T47D (cell line): ENCODE measurements at places on chromosomes 2 and 18.

DNA sequence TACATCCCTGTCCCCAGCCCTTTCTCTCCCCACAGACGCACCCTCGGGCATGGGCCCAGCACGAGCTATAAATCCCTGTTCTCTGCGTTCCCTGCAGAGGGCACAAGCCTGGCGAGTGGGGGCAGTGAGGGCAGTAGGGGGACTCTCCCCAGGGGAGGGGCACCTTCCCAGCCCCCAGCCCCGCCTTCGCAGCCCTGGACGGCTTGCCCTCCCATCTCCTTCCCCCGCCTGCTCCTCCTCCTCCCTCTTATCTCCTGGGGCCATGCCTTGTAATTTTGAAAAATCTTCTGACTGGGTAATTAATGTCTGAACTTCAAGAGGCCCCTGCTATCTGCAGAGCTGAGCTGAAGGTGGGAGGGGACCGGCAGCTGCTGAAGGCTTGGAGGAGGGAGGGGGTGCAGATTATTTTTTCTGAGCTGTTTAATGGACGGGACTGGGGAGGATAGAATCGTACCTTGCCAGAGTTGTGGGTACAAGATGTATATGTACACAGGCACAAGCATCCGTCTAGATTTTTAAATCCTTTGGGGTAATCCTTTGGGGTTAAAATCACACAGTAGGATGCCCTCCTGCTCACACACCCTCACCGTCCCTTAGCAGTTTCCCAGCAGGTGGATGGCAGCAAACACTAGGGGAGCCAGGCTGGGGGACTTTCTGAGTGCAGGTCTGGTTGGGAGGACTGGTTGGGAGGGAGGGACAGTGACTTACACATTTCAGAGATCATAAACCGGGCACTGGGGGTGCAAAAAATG lies 121.9 kb downstream of the SMAD7 start:
- DNase-seq, result no peak

DNA sequence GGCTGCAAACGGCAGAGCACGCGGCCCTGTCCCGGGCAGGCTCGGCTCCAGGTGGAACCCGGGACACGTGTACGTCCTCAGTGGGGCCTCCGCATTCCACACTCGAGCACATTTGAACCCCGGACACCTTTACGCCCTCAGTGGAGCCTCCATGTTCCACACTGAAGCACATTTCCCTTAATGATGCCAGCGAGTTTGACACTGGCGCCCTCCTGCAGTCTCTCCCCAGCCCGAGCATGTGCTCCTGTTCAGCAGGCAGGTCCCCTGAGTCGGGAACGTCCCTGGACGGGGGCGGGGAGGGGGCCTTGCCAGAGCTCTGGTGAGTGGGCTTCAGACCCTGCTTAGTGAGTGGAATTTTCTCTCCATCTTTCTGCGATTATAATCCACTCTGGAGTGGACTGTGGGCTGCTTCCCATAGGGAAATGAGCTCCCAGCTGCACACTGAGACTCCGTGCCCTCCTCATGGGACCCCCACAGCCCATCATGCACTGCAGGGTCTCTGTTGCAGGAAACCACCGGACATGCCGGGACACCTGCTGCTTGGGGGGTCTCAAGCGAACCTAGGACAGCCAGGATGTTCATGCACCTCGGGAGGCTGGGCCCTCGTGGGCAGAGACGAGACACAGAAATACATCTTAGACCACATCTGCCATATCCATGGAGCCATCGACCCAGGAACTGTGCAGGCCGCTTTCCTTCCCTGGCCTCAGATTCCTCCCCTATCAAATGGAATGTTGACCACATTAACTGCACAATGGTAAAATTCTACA lies 70.3 kb upstream of the SNTG2 start:
- DNase-seq, result no peak

DNA sequence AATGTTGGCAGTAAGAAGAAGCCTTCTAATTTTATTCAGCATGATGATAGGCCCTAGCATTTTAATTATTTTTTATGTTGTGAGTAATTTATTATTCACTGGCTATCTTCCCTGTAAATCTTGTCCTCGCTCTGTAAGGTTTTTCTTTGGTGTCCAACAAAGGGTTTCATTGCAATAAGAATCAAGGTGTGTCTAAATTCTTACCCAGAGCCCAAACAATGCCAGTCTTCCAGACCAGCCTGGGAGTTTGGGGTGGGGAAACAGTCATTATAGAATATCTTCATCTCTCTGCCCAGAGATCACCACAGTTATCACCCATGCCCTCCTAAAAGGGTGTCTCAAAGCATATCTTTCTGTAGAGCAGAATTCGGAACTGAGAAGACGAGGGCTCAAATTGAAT lies at the start of gene DSG4:
Gene DSG4, plus strand, starts transcription at position 301 of the 400 bp plus-strand sequence. CDS start 135 bp downstream, outside the sequence.
- no peak for DNase-seq

GRCh38 chr2:77228391-77228790 lies 293.8 kb downstream of the LRRTM4 start:
- no peak for DNase-seq

DNA sequence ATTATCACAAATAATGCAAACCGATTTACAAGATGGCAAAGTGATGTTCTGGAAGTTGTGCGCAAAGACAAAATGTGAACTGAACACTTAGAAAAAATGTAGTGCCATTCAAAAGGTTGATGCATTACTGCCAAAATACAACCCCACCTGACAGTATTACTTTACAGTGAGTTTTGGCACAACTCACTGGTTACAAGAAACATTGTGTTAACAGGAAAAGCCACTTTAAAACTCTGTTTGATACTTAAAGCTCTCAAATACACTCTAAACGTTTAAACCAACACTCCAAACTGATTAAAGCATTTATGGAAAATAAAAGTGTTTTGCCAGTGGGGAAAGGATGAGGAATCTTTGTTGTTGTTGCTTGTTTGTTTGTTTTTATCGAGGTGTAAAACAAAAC lies 173.4 kb upstream of the SATB2 start:
- no peak for DNase-seq

DNA sequence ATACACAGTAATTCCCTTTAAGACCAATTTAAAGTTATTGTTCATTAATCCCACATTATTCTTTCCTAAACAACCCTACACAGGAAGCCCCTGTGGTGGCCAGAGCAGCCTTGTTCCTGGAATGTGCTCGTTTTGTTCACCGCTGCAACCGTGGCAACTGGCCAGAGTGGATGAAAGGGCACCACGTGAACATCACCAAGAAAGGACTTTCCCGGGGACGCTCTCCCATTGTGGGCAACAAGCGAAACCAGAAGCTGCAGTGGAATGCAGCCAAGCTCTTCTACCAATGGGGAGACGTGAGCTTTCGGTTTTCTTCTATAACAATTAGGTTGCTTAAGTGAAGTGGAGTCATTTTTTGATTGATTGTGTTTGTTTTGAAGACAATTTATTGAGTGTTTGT lies 101.0 kb downstream of the UNC80 start:
- DNase-seq, result peak; percentile 55

GRCh38 chr2:212841460-212841859 lies 302.9 kb upstream of the ERBB4 start:
- no peak for DNase-seq

DNA sequence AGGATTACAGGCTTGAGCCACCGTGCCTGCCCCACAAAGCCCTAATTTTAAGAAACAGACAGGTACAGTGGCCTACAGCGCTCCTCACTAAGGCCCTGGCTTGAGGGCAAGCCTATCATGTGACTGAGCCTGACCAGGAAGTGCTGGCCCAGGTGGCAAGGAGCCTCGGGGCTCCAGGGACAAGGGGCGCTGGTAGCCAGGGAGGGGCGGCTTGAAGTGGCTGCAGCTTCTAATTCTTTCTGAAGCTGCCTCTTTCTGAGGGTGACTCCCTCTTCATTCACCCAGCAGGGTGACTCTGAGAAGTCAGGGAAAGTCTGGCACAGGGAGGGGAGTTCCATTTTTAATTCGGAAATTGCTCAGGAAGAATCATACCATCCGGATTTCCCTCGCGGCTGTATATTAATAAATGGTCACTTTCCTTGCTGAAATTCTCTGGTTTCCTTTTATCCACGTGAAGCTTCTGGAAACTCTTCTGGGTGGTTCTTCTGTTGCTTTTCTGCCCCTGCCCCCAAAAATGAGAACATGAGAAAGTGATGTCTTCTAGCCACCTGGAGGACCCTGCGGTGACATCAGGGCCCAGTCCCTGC lies 115.7 kb downstream of the FAM210A start:
- DNase-seq, result no peak

GRCh38 chr2:108538000-108538625 lies 3.8 kb downstream of the LIMS1 start:
- DNase-seq, result no peak

- no peak for DNase-seq
Measured at GRCh38 chr2:221309892-221310583, 262.1 kb downstream of the EPHA4 start.

- peak; percentile 26 for DNase-seq
Measured at GRCh38 chr2:58047373-58047935, 848 bp downstream of the VRK2 start.

DNA sequence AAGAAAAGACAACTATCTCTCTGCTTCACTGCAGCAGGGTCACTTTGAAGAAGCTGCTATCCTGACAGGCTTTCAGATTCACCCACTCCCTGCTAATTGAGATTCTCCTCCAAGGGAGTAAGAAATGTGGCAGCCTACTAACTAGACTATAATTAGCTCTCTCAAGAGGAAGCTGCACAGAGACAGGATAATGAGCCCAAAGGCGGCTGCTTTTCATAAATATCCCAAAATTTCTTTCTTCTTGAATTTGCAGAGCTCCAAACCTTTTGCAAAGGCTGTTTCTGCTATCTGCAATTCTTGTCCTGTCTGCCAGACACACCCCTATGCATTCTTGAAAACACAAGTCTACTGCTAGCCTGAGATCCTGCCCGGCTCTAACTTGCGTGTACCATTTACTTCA lies 54.0 kb upstream of the RNU4ATAC start:
- no peak for DNase-seq

GRCh38 chr2:64819774-64820688 lies 166.3 kb upstream of the SERTAD2 start:
- DNase-seq, result no peak

DNA sequence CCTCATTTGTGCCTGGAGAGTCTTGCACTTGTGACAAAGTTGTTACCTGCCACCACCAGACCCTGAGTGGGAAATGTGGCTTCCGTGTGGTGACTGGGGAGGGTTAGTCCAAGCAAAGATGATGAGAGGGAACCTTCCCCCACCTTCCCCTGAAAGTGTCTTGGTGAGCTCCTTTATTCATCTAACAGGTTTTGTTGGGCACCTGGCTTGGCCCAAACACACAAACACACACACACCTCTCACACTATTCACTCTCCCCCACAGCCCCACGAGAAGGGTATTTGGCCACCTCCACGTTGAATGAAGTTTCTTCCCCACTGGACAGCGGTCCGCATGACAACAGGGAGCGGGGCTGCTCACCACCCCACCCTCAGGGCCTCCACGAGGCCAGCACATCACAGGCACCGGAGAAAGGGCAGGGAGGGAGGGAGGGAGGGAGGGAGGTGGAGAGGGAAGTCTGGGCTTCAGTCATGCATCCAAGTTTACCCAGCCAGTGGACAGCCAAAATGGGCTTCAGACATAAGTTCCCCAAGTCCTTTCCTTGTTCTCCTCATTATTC lies 1.4 kb downstream of the CIB4 start:
- no peak for DNase-seq

DNA sequence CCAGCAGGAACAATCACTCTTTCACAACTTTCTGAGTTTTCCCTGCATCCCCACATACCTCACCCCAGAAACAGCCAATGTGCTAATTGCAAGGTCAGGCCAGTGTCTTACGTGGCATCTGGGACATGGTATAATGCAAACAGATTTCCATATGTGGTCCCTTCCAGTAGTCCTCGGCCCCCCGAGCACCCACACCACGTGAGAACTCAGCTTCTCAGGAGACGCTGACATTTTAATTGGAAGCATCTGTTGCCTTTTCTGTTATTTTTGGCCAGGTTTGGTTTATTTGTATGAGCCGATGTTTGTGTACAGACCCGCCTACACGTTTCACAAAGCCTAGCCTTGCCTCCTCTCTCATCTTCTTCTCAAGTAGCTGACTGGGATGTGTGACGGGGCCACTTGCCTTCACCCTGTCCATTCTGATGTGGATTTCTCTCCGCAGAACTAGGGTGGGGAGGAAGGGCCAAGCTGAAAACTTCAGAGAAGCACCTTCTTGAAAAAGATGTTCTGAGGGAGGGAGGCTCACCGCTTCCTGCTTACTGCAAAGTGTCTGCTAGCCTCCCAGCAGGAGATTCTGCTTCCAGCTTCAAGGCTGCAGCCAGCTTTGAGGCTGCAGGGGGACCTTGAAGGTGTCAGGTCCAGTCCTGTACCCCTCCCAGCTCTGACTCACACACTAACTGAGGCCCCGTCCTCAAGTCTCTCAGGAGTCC lies 109.6 kb upstream of the SLC14A2 start:
- DNase-seq, result no peak

- DNase-seq, result no peak
Measured at GRCh38 chr2:63059793-63060471, 9.3 kb downstream of the OTX1 start.

GRCh38 chr2:189803431-189803830 lies 19.2 kb downstream of the PMS1 start:
- no peak for DNase-seq

GRCh38 chr18:45993438-45993837 lies 26.3 kb upstream of the EPG5 start:
- no peak for DNase-seq

DNA sequence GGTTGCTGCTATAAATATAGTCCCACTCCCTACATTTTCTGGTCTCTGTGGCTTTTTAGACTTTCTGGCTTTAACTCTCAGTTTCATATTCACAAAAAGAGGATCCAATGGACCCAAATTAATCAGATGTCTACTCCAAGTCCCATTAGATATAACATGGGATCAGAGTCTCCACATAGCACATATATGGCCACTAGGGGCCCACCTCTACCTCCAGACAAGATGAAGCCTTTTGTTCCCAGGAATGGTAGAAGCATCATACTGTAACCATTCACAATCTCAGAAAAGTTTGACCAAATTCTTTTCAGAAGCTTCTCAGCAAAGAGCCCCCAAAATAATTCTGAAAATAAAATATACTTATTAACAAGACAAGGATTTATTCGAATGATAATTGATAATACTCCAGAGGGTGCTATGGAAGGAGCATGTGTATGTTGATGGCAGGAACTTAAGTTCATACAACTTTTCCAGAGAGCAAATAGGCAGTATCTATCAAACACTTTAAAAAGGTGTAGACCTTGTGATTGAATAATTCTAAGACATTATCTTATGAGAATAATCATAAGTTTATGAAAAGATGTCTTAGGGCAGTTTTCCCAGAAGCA lies 382.3 kb upstream of the CRIM1 start:
- DNase-seq, result peak; percentile 11
